ENCODE measurements at places on chromosomes 12 and 14. TPM values are rescaled to one million over a fixed set of nuclear protein-coding genes. Genes with fewer than 3 reads are reported as not detected.
A peak's percentile ranks its signal among the peaks of the same experiment; 100 is the strongest.

Gene LRRC9
- total RNA-seq: 0.65 TPM

Gene CAPZA3
- total RNA-seq: not detected

Gene MEG3
- not detected for total RNA-seq

Gene APOLD1
- 29.5 TPM for total RNA-seq

Gene BATF
- 1.5 TPM for total RNA-seq

Gene C12orf43
- 18.0 TPM for total RNA-seq

Gene PMCH
- not detected for total RNA-seq

Gene ZFHX2
- 1.8 TPM for total RNA-seq

Gene CBX5
- 299 TPM for total RNA-seq

Gene CFAP54
- not detected for total RNA-seq

DNA sequence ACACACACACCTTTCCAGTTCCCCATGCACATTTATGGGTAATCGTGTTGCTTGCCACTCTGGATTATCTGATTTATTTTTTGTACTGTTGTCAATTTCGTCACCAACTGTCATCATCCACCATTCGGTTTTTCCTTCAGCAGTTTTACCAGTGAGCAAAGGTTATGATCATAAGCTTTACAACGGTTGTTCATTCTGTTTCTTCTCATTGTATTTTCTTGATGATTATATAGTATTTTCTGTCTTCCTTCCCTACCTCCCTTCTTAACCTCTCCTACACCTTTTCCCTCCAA is 680 bp downstream of the NECAP1 start:
- no peak for DNase-seq

- no peak for DNase-seq
These were observed 3.0 kb downstream of the GAS2L3 start for GRCh38 chr12:100576331-100577036.

- no peak for DNase-seq
These were observed 3.4 kb upstream of the LGMN start for GRCh38 chr14:92751819-92752218.

- no peak for DNase-seq
These were observed 296.4 kb downstream of the DPF3 start for GRCh38 chr14:72597252-72598233.

- no peak for DNase-seq
These were observed 218.3 kb upstream of the OR4E1 start for GRCh38 chr14:21891921-21892320.

DNA sequence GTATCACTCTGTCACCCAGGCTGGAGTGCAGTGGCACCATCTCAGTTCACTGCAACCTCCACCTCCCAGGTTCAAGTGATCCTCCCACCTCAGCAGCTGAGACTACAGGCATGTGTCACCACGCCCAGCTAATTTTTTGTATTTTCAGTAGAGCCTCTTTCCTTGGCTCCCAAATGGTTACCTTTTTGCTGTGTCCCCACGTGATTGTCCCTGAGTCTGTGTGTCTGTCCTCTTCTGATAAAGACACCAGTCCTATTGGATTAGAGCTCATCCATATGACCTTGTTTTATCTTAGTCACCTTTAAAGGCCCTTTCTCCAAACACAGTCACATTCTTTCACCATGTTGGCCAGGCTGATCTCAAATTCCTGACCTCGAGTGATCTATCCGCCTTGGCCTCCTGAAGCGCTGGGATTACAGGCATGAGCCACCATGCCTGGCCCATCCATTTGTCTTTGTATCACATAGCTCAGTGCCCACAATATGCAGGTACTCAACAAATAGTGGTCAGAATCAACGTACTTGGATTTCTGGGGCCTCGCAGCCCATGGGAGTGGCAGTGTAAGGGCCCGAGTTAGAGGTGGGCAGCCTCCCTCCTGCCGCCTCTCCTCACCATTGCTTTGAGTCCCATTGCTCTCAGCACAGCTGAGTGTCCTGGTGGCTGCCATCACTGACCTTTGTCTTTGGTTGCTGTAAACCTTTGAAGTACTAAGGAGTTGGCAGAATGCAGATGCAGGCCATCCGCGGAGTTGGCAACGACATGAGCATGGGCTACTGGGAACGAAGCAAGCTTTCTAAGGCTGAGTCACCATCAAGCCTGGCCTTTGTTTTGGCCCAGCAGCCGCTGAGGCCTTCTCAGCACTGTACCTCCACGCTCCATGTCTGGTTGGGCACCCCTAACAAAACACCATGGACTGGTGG is 9.3 kb downstream of the TPCN1 start:
- DNase-seq: no peak

- no peak for DNase-seq
These were observed 18.1 kb upstream of the KSR2 start for GRCh38 chr12:117986705-117987469.

DNA sequence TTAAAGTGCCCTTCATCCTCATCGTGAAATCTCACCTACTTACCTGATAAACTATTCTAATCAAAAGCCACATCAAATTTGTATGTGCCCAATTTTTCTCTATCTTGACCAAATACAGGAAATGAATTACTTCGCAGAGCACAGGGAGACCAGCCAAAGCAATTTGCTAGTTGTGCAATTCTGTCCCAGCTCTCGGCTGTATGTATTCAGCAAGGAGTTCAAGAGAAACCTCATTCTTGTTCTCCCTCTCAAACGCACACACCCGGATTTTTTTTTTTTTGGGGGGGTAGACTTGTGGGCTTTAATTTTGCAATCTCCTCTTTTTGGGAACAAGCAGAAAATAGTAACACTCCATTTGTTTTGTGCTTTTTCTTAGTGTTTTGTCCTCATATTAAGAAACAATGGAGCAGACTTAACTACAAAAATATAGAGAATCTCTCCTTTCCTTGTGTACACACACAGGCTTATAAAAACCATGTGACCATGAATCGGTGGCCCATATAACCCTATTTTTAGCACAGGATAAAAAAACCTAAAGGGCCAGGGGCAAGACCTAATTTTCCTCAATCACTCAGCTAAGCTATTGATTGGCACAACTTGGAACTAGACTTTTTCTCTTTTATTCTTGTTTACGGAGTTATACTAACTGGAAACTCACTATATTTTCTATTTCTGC is 64.2 kb downstream of the MBIP start:
- no peak for DNase-seq

GRCh38 chr14:22852599-22852939 is 16.2 kb downstream of the MMP14 start:
- no peak for DNase-seq

DNA sequence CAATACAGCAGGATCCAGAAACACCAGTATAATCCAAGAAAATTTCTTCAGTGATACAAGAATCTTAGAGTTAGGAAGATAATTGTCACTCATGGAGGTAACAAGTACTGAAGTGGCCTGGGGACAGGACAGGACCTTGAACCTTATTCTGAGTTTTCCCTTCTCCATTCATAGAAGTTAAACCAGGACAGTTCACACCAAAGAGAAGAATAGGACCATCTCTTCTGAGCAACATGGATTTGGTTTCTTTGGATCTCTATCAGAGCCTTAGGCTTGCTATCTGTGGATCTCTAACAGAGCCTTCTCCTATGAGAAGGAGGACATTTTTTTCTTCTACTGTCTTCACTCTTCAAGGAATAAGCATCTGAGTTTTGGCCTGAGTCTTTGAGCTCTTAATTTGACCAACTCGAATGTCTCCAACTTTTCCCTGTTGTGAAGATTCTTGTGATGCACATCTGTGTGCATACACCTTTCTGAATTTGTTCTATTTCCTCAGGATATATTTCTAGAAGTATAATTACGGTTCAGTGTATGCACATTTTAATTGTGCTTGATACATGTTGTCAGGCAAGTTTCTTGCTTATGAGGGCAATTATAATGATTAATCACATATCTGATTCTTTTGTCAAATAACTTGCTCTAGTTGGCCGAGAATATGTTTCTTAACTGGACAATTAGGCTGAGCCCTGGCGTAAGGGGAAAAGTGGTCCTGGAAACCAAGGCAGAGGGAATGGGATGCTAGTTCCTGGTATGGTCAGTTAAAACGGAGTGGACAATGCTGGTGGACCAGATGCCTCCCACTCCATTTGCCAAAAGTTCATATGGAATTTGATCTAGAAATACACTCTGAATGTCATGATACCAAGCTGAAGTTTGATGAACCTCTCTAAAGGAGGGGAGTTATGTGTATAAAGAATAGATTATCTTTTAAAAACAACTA is 6.6 kb downstream of the KRT6A start:
- DNase-seq: no peak

- no peak for DNase-seq
These were observed 12.5 kb downstream of the TIMM9 start for GRCh38 chr14:58414845-58415244.

DNA sequence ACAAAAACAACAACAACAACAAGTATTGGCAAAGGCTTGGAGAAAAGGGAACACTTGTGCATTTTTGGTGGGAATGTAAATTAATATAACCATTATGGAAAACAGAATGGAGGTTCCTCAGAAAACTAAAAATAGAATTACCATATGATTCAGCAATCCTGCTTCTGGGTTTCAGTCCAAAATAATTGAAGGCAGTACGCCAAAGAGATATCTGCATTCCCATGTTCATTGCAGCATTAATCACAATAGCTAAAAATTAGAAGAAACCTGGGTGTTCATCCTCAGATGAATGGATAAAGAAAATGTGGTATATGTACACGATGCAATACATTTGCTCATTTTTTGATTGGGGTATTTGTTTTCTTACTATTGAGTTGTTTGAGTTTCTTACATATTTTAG is 813.0 kb downstream of the NRXN3 start:
- DNase-seq: no peak

GRCh38 chr12:30913323-30913722 is 13.2 kb upstream of the TSPAN11 start:
- no peak for DNase-seq

DNA sequence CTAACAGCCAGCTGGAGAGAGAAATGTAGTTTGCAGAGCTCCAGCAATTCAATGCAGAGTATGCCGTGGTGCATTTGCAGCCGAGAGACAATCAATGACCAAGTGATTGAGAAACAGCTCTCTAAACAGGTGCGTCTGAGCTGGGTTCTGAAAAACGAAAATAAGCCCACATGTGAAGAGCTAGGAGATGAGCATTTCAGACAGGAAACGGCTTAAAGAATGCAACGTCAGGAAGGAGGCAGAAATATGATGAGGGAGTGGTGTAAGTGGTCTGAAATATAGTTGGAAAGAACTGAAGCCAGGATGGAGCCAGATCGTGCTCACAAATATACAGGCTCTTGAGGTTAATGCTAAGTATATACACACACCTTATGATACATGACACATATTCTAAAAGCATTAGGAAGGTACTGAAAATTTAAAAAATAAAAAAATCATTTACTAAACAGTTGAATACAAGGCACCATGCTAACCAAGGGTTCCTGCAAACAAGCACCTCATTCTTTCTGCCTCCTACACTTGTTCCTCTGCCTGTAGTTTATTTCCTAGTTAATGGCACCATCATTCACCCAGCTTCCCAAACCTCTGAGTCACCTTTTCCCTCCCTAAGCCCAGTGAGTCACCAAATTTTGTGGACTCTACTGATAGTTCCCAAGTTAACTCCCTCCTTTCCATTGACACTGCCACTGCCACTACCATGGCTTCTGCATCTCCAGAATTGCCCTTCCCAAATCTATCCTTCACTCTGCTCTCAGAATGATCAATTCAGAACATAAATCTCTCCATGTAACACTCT is 2.3 kb upstream of the GARIN2 start:
- DNase-seq: no peak

- DNase-seq: no peak
These were observed 23.3 kb downstream of the ZC2HC1C start for GRCh38 chr14:75092698-75093097.

- no peak for DNase-seq
These were observed 156.3 kb upstream of the FKBP4 start for GRCh38 chr12:2638273-2639019.

- DNase-seq: no peak
These were observed 36.2 kb upstream of the TMX1 start for GRCh38 chr14:51203881-51204280.

- DNase-seq: no peak
These were observed 237.9 kb downstream of the IPO8 start for GRCh38 chr12:30457621-30458289.

DNA sequence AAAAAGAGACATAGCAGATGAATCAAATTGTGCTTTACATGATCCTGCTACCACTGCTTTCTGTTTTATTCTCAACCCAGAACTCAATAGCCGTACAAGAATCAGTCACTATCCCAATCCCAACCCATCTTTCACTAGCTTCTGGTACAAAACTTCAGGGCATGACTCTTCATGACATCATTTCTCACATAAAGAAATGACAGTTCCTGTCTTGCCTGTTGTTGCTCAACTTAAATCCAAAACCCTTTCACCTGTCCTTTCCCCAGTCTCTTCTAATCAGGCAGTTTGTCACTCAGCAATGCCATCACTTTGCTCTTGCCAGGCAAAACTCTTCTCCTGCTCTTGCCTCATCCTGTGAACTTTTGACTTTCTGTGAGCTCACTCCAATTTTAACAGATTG is 962.8 kb downstream of the GALC start:
- DNase-seq: no peak

GRCh38 chr12:6840761-6841515 is at the start of gene GNB3:
TSS of gene GNB3 (plus strand) at chr12:6840925. CDS start at chr12:6841288, 363 bp downstream.
- peak; percentile 39 for DNase-seq
